ENCODE measurements at places on chromosomes 13 and 19. TPM values are rescaled to one million over a fixed set of nuclear protein-coding genes. Genes with fewer than 3 reads are reported as not detected.

GRCh38 chr19:7705387-7706187 lies 3.7 kb upstream of the FCER2 start:
- H3K4me3 ChIP-seq, result no peak overlapping the region
- no peak overlapping the region for H3K27ac ChIP-seq
- no peaks in the 10 kb centered on the region for H3K27me3 ChIP-seq
- no peaks in the 10 kb centered on the region for H3K4me1 ChIP-seq
- no peaks in the 10 kb centered on the region for H3K36me3 ChIP-seq
- DNase-seq, result no peak

DACH1 gene
- 1.2 TPM for total RNA-seq

ZNF229 gene
- total RNA-seq, result 3.3 TPM

DNA sequence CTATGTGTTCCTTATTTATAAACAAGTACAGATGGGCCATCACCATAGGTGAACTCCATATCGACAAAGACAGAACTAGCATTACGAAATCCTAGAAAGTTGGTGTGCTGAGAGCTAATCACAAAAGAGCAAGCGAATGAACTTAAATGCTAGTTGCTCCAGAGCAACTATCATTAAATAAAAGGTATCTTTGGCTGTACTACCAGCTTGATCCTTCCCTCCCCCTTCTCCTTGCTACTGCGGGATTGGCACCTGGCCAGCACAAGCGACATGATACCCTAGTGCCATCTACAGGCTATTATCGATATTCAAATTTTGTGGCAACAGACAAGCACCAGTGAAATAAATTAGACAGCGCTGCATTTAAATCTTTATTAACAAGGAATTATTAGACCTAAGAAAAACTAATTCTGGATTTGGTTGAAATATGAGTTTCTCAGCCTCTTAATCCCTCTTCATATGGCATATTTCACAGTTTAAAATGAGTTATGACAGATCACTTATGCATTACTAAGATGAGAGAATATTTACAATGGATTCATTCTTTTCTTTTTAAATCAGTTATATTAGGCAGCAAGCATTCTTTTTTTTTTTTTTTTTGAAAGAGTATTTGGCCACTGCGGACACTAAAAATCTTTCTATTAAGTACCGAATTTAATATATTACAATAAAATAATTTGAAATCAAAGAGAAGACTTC lies 5.8 kb downstream of the PCDH9 start:
- H3K27me3 ChIP-seq, result peaks cover 37% of the 10 kb centered on the region
- H3K36me3 ChIP-seq, result no peaks in the 10 kb centered on the region
- no peak overlapping the region for H3K27ac ChIP-seq
- no peaks in the 10 kb centered on the region for H3K4me1 ChIP-seq
- peak; percentile 72 for DNase-seq
- H3K4me3 ChIP-seq, result no peak overlapping the region

DNA sequence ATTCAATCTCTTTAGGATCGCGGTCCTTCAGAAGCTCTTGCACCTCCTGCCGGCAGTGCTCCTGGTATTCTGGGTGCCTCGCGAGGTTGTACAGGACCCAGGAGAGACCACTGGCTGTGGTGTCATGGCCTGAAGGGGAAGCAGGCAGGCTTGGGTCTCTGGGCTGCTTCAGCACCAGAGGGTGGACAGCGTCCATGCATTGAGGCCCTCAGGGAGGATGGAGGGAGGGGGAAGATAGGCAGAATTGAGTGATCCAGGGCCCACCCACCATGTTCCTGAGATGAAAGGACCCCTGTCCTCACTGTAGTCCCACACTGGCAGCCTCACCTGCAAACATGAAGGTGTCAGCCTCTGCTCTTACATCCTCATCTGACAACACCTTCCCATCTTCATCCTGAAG lies 17.9 kb upstream of the OR10H5 start:
- no peaks in the 10 kb centered on the region for H3K4me1 ChIP-seq
- H3K4me3 ChIP-seq, result no peak overlapping the region
- H3K36me3 ChIP-seq, result no peaks in the 10 kb centered on the region
- no peak for DNase-seq
- no peak overlapping the region for H3K27ac ChIP-seq

DNA sequence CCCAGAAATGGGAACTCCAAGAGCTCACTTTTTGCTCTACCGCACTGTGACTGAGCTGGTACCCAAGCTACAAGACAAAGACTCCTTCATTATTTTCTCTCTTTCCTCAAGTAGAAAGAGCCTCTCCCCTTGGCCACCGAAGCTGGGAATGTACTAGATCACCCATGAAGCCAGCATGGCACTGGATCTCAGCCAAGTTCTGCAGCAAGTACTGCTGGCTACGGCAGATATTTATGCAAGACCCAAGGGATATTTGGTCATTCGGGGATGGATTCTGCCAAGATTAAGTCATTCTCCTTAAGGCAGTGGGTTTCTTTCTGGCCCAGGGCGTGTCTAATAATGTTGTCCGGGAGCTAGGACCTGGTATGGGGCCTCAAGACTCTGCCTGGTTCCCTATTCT lies 633.5 kb downstream of the SLITRK1 start:
- no peak for DNase-seq
- H3K4me1 ChIP-seq, result no peaks in the 10 kb centered on the region

IGFL1 gene
- total RNA-seq, result not detected

TNFSF13B gene
- 1.5 TPM for total RNA-seq

TMEM161A gene
- 56.1 TPM for total RNA-seq

DNA sequence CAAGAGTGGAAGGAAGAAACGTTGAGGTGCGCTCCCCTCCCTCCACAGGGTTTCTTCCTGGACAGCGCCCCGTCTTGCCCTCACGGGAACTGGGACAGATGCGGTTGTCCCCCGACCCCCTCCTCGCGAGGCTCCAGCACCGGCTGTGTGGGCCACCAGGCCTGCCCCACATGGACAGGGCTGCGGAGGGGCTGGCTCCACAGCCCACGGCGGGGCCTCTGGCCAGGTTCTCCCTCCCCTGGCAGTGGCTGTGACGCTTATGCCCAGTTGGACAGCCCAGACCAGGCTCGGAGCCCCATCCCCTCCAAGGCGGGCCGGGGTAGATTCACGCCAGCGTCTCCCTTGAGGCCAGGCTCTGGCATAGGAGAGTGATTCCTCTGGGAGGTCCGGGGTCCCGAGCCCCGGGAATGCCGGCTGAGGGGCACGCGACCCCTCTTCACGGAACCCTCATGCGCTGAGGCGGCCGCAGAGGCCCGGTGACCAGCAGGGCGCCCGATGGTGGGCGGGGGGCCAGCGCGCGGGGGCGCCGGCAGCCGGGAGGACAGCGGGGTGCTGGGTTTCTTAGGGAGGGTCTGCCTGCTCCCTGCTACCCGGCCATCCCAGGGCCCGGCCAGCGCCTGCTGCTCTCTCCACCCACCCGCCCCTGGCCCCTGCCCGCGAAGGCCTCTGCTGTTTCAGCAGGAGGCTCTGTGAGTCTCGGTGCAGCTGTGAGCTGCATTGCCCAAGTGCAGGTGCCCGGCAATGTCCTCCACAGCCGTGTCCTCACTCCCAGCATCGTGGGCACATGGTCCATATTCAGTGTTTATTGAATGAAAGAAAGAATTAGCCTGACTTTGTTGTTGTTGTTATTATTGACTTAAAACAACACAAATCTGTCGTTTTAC lies 20.3 kb upstream of the GAS6 start:
- no peak for DNase-seq
- H3K27me3 ChIP-seq, result no peaks in the 10 kb centered on the region

GRCh38 chr13:70784207-70784989 lies 676.1 kb upstream of the KLHL1 start:
- no peak overlapping the region for H3K4me3 ChIP-seq
- H3K27me3 ChIP-seq, result no peaks in the 10 kb centered on the region
- no peaks in the 10 kb centered on the region for H3K4me1 ChIP-seq
- no peak overlapping the region for H3K27ac ChIP-seq
- H3K36me3 ChIP-seq, result no peaks in the 10 kb centered on the region
- no peak for DNase-seq

GRCh38 chr13:80989747-80990146 lies 648.8 kb upstream of the SPRY2 start:
- H3K4me3 ChIP-seq, result no peak overlapping the region
- no peaks in the 10 kb centered on the region for H3K4me1 ChIP-seq
- no peak overlapping the region for H3K27ac ChIP-seq
- H3K27me3 ChIP-seq, result no peaks in the 10 kb centered on the region
- no peaks in the 10 kb centered on the region for H3K36me3 ChIP-seq

All from endodermal cell (in vitro differentiated cells).